ENCODE measurements at places on chromosomes 5 and 9. TPM values are rescaled to one million over a fixed set of nuclear protein-coding genes. Genes with fewer than 3 reads are reported as not detected.
A peak's percentile ranks its signal among the peaks of the same experiment; 100 is the strongest.

GRCh38 chr5:3186156-3186555 lies 409.5 kb upstream of the IRX1 start:
- no peak for DNase-seq

DNA sequence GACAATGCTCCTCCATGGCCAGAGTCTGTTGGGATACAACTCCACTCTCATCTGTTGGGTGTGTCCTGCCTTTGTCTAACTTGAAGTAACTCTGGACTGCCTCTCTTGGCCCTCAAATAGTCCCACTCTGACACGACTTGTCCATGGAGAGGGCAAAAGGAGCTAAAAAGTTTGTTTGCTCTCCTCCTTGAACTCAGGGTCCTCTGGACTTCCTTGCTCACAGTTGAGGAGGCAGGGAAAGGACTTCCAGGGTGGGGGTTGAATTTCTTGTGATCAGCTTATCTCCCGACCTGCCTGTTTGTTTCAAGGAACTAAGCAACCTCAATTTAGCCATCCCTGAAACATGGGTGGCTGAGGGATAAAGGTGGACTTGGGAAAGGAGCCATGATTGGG lies 11.7 kb downstream of the DNAJB5 start:
- DNase-seq: no peak

- no peak for DNase-seq
These were observed 205.9 kb downstream of the ANXA1 start for GRCh38 chr9:73357607-73358006.

- no peak for DNase-seq
These were observed 112.1 kb downstream of the NUDT12 start for GRCh38 chr5:103450333-103451061.

DNA sequence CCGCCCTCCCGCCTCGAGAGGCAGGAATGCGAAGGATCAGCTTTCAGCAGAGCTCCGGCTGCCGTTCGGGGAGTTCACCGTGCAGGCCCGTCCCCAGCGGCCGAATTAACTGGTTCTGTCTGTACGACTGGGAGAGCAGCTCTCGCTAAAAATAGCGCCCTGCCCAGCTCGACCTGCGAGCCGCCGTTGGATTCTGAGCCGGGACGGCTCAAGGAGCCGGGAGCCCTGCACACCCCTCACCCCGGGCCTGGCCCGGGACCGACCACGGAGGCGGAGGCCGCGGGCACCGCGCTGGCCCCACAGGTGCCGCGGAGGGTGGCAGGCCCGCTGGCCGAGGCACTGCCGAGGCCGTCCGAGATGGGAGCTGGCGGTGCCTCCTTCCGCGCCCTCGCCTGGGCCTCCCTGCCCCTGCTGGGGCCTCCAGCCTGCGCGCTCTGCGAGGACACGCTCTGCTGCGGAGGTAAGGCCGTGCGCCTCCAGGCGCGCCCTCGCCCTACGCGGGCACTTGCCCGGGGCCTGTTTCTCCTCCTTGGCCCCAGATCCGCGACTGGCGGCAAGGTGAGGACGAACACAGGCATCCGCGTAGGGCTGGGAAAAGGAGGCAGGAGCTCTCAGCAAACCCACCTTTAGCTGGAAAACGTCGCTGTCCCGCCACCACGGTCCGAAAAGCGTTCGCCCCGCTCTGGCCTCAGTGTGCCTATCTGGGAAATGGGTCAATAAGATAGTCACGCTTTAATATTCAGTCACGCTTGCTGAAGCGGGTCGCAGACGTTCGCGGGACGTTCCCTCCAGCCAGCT lies 53.1 kb upstream of the DAB2IP start:
- no peak for DNase-seq

DNA sequence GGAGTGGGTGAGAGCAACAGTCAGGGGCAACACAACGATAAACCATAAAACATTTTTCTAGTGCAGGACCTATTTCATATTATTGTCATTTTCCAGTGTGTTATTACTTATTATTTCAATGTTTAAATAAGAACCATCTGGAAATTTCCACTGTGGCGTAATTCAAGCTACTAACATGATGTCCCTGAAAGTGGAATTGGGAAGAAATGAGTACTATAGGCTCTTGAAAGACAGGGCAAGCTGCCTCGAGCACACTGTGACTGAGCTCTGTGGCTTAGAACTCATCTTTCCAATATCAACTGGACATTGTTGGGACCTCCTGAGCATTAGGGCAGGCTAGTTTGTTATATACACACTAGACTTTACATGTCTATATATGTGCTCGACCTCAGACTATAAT lies 182.9 kb upstream of the RIOK2 start:
- DNase-seq: no peak

DNA sequence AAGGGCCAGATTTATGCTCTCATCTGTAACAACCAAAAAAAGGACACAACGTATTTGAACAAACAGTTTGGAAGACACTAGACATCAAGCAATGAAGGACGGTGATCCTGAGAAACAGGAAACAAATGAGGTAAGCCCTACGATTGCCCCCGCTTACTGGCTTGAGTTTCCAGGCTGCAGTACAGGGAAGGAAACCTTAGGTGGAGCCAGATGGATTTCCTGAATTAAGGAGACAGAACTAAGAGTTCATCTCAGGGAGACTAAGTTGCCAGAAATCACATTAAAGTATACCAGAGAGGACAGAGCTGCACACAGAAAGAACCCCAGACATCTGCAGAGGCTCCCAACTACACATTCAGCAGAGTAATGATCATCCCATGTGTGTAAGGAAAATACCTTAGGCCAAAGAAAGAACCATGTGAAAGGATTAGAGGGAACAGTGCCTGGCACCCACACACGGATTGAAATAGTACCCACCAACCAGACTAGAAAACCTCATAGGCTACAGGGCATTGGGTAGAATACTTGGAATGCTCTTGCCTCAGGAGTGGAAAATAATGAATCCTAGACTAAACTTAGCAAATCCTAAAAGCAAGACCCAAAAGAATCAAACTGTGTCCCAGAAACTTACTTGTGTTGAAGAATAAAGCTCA lies 99.3 kb upstream of the NIPBL start:
- DNase-seq: no peak

DNA sequence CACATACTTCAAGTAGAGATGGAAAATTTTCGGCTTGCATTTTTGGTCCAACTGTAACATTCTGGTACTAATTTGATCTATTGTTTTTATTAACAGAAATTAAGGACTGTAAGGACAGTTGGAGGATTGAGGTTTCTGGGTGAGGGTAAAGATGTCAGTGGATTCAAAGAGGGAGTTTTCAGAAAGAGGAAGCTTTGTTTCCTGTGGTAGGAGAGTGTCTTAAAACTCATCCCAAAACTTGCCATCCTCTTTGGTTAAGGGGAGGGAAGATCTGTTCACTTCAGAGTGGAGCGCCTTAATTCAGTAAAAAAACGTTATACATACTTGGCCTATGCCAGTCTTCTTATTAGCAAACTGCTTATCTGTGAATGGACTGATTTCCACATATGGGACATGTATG lies 13.8 kb downstream of the CNTRL start:
- DNase-seq: no peak

DNA sequence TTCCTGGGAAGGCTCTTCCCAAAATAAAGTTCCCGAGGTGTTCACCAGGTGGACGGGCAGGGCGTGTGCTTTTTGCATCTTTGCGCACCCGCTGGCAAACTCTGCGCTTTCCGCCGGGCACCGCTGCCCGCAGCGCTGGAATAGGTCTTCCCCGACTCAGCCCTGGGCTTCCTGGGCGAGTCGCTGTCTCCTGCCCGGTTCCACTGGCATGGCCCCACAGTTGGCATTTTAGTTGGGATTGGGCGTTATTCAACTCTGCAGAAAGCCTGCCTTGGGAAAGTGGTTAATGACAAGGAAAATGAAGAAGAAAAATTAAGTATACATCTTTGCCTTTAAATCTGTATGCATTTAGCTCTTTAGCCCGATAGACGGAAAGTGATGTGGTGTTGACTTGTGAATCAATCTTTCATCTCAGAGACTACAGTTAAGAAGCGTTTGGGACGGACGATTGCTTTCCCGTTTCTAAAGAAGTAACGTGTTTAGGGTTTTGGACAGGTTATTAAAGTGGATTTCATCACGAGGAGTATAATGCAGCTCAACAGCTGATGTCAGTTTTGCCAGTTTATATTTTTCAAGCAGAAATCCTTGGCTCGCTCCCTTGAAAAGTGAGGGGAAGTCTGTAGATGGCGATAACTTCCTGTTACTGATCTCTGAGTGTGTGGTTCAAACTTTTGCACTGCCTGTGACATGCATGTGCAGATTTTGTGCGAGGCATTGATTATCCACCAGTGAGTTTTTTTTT lies 946 bp downstream of the ADCY2 start:
- no peak for DNase-seq

DNA sequence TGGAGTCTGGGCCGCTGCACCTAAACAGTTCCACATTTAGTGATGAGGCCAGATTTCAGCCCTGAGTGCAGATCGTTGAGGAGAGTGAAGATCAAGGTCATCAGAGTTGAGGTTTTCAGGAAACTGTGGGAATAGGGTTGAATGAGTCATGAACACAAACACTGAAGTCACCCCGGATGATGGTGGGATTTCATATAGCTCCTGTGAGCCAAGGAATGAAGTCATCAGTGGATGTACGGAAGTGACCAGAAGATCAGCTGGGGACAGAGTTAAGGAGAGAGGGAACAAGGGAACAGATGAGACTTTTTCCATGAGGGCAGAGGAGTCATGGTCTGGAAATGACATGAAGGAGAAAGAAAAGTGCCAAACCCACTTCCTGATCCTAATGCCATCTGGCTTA lies 36.5 kb downstream of the PALM2AKAP2 start:
- peak; percentile 55 for DNase-seq

GRCh38 chr5:177396807-177397206 lies 3.7 kb downstream of the PFN3 start:
- no peak for DNase-seq

DNA sequence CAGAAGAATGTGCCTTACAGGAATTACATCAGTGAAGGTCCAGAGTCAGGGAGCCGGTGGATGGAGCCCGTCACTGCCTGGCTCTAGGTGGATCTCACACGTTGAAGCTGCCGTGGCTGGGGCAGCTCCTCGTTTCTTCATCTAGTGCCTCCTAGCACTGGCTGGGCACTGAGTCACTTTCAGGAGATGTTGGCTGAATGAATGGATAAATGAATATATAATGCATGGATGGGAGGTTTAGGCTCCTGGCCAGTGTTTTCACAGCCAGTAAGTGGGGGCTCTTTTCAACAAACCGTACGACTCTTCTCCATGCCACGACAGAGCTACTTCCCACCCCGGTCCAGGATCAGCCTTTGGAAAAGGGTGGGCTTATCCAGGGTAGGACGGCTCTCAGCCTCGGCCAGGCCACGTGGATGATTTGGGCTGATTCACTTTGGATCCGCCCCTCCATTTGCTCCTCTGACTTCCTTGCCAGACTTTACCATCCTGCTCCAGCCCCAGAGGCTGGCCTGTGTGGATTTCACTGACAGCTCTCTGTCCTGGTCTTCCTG lies 1.3 kb upstream of the SH3PXD2B start:
- DNase-seq: no peak

GRCh38 chr5:29720954-29721353 lies 1472.5 kb upstream of the CDH6 start:
- DNase-seq: no peak

- no peak for DNase-seq
These were observed 539.2 kb downstream of the TLE1 start for GRCh38 chr9:81150016-81150625.

- no peak for DNase-seq
These were observed 92.4 kb downstream of the ARL15 start for GRCh38 chr5:54217826-54218503.

- no peak for DNase-seq
These were observed 368 bp downstream of the SH3TC2 start for GRCh38 chr5:149062371-149063016.

- DNase-seq: peak; percentile 74
These were observed 724 bp downstream of the PRRC2B start for GRCh38 chr9:131394464-131395156.

GRCh38 chr9:4725706-4726442 lies 15.1 kb downstream of the AK3 start:
- DNase-seq: no peak

GRCh38 chr5:28009576-28009975 lies 971.2 kb upstream of the CDH9 start:
- no peak for DNase-seq

DNA sequence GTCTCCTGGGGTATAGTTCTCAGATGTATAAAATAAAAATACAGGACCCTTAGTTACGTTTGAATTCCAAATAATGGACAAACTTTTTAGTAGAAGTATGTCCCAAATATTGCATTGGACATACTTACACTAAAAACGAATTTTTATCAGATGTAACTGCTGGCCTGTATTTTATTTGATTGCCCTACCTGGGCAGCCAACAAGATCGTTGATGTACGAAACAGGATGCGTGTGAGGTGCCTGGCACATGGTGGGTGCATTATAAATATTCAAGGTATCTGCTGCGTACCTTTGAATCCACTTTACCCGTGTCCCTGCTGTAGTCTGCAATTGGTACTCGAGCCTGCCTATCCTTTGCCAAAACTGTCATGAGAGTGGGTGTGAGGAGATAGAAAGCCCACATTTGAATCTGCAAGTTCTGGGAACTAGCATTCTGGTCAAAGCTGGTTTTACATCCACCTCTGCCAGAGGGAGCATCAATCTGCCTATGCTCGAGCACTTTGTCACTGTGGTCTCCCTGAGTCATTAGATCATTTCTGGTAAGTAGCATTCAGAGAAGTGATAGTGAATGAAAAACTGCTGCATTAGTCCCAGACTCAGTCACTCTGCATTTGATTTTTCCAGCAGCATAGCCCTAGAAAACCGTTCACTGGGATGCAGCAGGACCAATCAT lies 133.7 kb upstream of the IQGAP2 start:
- DNase-seq: no peak

GRCh38 chr5:73603998-73604397 lies 22.0 kb upstream of the ARHGEF28 start:
- DNase-seq: no peak

- no peak for DNase-seq
These were observed 133.9 kb downstream of the JAKMIP2 start for GRCh38 chr5:147648597-147648996.

DNA sequence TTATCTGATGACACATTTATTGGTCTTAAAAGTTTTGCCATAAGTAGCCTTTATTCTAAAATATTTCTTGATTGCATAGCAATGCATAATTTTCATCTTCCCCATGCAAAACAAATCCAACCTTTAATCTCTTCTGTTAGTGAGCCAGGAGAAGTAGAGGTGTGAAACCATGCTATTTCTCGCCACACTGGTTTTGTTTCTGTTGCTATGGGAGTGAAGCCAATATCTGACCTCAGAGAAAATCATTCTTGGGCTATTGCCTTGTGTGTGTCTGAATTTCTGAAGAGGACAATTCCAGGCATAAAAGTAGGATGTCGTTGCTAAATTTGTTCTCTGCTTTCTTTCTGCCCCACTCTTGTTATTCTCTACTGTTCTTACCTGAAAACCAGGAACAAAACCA lies 183.6 kb downstream of the PTTG1 start:
- no peak for DNase-seq

SRP19 gene
- 21.2 TPM for total RNA-seq

STPG3 gene
- not detected for total RNA-seq

TAF11L10 gene
- total RNA-seq: not detected

TTC33 gene
- total RNA-seq: 20.1 TPM

FGFR4 gene
- 1.4 TPM for total RNA-seq

ASPN gene
- 14.4 TPM for total RNA-seq

PTGES gene
- total RNA-seq: 23.3 TPM

KCTD16 gene
- total RNA-seq: 0.53 TPM

CCDC112 gene
- 8.9 TPM for total RNA-seq

UQCRQ gene
- total RNA-seq: 187 TPM

PCA3 gene
- 0.18 TPM for total RNA-seq

PTPRD gene
- total RNA-seq: 4.7 TPM
